Right atrium auricular region (tissue), 2 donors: ENCODE measurements at places on chromosomes 2 and 18.

- H3K27me3 ChIP-seq: no peaks in the 10 kb centered on the region
- H3K36me3 ChIP-seq: no peaks in the 10 kb centered on the region
- no peaks in the 10 kb centered on the region for H3K4me1 ChIP-seq
- H3K4me3 ChIP-seq: no peak overlapping the region
- DNase-seq: no peak
- peak overlapping the region; percentile 83 for H3K27ac ChIP-seq
These were observed 169.6 kb upstream of the HAAO start for GRCh38 chr2:42961961-42962360.

GRCh38 chr2:4618141-4618540, 914.8 kb downstream of the DCDC2C start:
- DNase-seq: no peak
- no peaks in the 10 kb centered on the region for H3K36me3 ChIP-seq
- no peak overlapping the region for H3K4me3 ChIP-seq

GRCh38 chr2:72028351-72028995, 119.2 kb downstream of the CYP26B1 start:
- DNase-seq: peak; percentile 28
- H3K27ac ChIP-seq: no peak overlapping the region
- H3K4me3 ChIP-seq: no peak overlapping the region
- no peaks in the 10 kb centered on the region for H3K27me3 ChIP-seq

DNA sequence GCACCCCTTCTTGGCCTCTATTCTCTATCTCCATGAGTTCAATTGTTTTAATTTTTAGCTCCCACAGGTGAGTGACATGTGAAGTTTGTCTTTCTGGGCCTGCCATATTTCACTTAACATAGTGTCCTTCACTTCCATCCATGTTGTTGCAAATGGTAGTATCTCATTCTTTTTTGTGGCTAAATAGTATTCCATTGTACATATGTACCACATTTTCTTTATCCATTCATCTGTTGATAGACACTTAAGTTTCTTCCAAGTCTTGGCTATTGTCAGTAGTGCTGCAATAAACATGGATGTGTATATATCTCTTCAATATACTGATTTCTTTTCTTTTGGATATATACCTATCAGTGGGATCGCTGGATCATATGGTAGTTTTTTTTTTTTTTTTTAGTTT, 9.0 kb downstream of the STRADB start:
- peaks cover 5% of the 10 kb centered on the region for H3K4me1 ChIP-seq
- no peak overlapping the region for H3K4me3 ChIP-seq
- H3K27ac ChIP-seq: no peak overlapping the region

GRCh38 chr2:133940134-133940533, 313.7 kb upstream of the MGAT5 start:
- DNase-seq: no peak
- no peaks in the 10 kb centered on the region for H3K27me3 ChIP-seq

DNA sequence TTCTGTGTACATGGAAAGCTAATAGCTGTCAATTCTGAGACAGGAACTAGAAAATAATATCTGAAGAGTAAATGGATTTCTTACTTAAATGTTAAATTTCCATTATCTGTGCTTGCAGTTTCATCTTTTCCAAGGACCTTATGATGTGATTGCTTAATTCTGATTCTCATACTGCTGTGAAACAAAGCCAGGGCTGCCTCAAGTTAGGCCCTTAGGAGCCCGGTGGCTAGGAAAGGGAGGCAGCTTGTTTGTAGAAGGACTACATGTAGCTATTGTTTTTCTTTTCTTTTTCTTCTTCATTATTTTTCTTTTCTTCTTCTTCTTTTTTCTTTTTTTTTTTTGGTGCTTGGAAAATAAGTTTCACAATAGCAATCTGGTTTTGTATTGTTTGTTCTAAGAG, 50.5 kb downstream of the XRCC5 start:
- no peaks in the 10 kb centered on the region for H3K27me3 ChIP-seq
- no peaks in the 10 kb centered on the region for H3K4me1 ChIP-seq
- H3K4me3 ChIP-seq: no peak overlapping the region
- peaks cover 70% of the 10 kb centered on the region for H3K36me3 ChIP-seq
